ENCODE measurements at places on chromosomes 12 and 14. TPM values are rescaled to one million over a fixed set of nuclear protein-coding genes. Genes with fewer than 3 reads are reported as not detected.

DNA sequence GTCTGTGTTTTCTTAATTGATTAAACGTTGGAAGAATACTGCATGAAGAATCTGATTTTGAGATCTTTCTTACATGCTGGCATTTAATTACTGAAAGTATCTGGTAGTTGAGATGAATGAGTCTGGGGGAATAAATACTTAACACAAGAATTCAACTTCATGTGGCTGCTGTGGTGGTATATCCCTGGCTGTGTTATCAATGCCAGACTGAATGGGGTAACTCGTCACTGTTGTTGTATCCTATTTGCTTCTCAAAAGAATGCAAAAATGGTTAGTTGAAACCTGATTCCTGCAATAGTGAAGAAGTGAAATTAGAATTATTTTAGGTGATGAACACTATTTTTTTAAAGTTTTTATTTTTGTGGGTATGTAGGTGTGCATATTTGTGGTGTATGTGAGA is 72.5 kb downstream of the HMGA2 start:
- H3K4me3 ChIP-seq: no peak overlapping the region
- no peaks in the 10 kb centered on the region for H3K27me3 ChIP-seq
- no peak overlapping the region for H3K27ac ChIP-seq
- no peaks in the 10 kb centered on the region for H3K4me1 ChIP-seq

DNA sequence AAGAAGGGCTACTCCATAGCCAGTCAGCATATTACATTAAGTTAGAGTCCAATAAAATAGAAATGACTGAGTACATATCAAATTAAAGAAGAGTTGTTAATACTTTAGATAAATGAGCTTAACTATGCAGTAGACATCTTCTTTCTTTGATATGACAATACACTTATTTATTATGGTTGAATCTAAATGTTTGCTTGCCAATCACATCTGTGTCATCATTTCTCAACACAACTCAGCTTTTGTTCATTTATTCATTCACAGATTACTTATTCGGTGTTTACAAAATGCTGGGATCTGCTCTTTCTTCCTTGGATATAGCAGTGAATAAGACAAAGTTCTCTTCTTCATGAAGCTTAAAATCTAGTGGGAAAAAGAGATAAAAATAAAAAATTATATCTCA is 614.6 kb upstream of the ATP2B1 start:
- no peaks in the 10 kb centered on the region for H3K27me3 ChIP-seq
- DNase-seq: no peak
- no peak overlapping the region for H3K27ac ChIP-seq
- H3K4me3 ChIP-seq: no peak overlapping the region
- no peaks in the 10 kb centered on the region for H3K36me3 ChIP-seq
- H3K4me1 ChIP-seq: no peaks in the 10 kb centered on the region

DNA sequence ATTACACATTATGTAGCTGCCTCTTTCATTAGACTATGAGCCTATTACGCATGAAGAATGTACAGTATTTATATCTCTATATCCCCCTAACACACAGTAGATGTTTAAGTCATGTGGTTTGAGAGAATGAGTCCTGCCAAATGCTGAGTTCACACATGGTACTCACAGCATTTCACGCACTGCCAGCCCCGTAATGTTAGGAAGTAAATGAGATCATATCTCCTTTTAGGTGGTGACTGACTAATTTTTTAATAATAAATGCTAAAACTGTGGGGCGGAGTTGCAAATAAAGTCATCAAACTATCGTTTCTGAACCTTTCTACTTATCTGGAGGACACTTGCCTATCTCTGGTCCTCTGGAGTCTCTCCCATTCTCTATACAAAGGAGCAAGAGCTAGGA is 343.8 kb downstream of the ADAMTS20 start:
- H3K4me3 ChIP-seq: no peak overlapping the region
- H3K27me3 ChIP-seq: no peaks in the 10 kb centered on the region
- no peaks in the 10 kb centered on the region for H3K36me3 ChIP-seq
- H3K4me1 ChIP-seq: no peaks in the 10 kb centered on the region

The SLC8B1 gene
- 23.8 TPM for total RNA-seq

The HNF1A gene
- total RNA-seq: 9.8 TPM

Measured in right lobe of liver (tissue), 6 donors.